ENCODE measurements at places on chromosomes 3 and 15.

- DNase-seq = no peak
Measured at GRCh38 chr3:151638555-151639417, 94.9 kb upstream of the AADACL2 start.

DNA sequence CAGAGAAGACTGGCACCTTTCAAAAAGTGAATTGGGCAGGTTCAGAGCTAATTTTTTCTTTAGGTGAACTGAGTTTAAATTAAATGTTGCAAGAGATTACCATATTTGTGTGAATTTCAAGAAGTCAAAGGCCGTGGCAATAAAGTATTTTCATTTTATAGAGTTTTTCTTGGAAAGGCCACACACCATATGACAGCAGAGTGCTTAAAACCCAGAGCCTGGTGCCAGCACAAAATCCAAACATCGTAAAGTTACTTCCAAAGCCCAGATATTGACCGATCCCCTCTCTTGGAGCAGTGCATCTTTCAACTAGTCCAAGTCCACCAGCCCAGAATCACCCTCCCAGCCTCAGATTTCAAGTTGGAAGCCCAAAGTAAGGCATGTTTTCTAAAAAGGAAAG lies 164.5 kb downstream of the VGLL4 start:
- no peak for DNase-seq

DNA sequence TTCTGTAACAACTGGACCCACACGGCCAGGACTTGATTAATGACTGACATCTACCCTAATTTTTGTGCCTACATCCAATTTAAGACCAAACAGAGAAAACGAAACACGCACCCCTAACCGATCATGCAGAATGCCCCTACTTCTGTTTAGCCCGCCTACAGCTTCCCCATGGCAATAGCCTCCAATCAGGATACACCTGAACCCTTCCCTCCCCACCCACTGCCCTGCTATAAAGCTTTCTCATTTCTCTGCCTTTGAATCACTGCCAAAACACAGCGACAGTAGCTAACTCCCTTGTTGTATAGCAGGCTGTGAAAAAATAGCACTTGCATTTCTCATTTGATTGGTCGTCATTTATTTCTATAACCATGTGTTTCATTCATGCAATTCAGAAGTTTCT lies 45.2 kb upstream of the DPPA4 start:
- DNase-seq = no peak

DNA sequence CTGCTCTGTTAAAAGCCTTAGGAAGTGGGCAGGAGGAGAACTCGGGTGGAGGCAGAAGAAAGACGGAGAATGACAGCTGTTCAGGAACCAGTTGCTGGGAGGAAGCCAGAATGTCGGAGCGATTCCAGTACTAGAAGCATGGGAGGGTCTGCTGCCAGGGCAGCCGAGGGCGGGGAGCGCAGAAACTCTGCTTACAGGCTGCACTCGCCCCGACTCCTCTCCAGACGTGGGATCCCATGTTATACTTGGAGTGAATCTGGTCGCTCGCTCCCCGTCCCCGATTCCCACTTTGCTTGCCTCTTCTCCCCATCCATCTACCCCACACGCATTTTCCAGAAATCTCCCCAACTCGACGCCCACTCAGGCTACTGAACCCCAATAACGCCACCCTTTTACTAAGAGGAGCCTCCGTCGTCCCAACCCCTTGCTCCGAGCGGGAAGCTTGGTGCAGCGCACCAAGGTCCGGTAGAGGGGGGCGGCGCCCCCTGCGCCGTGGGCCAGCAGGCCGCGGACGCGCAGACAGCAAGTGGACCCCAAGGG lies 665 bp downstream of the GATM start:
- no peak for DNase-seq

- DNase-seq = no peak
Measured at GRCh38 chr3:124057420-124057819, 65.5 kb upstream of the ROPN1 start.

- DNase-seq = no peak
Measured at GRCh38 chr15:101087172-101087769, 164.6 kb downstream of the CHSY1 start.

DNA sequence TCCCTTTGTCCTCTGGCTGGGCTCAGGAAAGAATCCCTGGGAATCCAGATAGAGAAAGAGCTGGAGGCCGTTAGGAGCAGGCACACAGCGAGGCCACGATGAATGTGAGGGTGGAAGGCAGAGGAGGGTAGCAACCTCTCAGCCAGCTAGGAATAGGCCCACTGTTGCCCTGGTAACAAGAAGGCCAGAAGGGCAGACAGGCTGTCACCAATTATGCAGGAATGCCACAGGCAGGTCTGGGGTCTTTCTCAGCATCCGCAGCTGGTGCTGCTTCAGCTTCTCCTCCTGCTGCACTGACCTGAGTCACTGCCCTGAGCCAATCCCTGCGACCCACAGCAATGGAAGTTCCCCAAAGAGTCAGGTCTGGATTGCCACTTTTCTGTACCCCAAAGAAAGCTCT lies 62.8 kb upstream of the C3orf80 start:
- no peak for DNase-seq

DNA sequence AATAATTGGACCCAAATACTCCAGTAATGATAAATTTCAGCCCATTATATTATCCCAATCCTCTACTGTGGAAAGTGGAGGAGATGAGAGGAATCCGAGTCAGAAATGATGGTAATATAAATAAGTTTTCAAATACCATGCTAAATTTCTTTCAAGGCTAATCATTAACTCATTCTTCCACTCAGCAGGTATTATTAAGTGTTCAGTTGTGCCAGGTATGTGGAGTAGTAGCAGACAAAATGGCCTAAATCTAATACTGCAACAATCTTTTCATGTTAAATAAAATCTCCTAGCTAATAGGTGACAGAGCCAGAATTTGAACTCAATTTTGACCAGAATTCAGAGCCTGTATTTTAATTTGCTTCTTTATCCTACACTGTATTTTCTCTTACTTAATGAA lies 538.6 kb upstream of the ROBO2 start:
- no peak for DNase-seq

- DNase-seq = no peak
Measured at GRCh38 chr15:78139578-78139977, 8.3 kb upstream of the CIB2 start.

DNA sequence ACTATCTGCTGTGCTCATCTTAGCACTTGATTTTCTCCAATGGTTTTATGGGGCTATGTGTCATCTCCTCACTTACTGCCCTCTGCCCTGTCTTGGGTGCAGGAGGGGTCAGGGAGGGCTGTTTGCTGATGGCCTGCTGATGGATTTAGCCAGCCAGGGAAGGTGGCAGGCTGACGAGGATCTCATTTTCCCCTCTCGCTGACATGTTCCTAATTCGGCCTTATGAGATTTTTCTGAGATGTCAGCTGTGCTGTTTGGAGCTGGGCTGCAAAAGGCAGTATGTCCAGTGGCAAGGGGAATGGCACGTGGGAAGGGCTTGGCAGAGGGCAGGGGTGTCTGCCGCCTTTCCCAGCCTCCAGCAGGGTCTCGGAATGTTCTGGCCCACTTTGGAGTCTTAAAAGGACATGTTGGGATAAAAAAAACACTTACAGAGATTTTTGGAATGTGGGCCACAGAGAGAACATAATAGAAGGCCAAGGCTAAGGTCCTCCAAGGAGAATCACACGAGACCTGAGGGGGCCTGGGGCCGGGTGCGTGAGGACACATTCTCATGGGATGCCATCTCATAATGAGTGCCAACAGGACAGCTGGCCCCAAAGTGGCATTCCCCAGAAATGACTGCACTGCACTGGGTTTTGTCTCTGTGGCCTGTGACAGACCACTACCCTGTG lies 303.8 kb downstream of the TLE3 start:
- DNase-seq = no peak

GRCh38 chr15:37260255-37260654 lies 159.9 kb upstream of the MEIS2 start:
- no peak for DNase-seq

- DNase-seq = no peak
Measured at GRCh38 chr3:33196538-33196937, 22.1 kb downstream of the SUSD5 start.

DNA sequence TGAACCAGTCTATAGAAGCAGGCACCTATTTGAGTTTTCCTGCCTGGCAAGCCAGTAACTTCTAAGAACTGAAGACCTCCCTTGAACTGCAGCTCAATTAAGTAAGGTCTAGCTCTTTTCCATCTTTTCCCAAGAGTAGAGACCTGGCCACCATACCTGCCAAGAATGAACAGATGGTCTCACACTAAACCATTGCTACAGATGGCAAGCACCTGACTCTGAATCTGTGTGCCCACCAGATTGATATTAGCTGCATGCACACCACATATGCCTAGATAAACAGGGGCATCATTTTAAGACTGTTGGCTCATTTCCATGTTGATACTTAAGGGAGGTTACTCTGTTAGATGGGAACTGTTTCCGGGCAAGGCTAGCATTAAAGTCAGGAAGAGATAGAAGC lies 34.8 kb upstream of the GSK3B start:
- no peak for DNase-seq

DNA sequence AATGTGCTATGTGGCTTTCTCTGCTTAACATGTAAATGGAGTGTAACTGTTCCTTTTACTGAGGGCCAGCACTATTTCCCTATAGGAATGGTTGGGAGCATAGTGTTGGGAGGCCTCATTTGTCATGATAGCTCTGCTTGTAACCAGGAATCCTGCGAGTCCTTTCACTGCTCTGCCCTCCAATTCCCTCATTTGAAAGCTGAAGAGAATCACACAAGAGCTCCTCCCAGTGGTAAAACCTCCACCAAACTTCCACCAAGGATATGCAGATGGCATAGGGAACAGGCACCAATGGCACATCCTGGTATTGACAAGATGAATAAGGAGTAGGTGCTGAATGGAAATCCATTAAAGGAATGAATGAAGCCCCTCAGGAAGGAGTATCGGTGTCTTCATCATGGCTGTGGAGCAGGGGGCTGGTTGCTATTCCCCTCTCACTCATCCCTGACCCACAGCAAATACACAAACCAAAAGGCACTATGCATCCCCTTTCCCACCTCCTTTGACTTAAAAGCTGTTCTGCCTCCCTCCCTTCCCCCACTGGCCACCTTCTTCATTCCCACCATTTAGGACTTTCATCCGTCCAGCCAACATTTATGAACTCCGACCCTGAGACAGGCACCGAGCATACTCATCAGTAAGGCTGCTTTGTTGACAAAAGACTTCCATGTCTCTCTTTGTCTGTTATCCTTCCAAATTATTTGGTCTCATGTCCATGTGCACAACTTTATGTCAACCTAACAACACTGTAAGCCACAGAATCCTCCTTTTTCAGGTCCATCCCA lies 560.8 kb downstream of the FOXP1 start:
- DNase-seq = no peak

DNA sequence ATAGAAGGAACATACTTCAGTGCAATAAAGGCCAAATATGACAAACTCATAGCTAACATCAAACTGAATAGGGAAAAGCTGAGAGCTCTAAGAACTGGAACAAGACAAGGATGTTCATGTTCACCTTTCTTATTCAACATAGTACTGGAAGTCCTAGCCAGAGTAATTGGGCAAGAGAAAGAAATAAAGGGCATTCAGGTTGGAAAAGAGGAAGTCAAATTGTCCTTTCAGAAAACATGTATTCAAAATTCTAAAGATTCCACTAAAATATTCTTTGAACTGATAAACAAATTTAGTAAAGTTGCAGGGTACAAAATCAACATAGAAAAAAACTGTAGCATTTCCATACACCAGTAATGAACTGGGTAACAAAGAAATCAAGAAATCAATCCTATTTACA lies 12.2 kb upstream of the ZNF197 start:
- no peak for DNase-seq

DNA sequence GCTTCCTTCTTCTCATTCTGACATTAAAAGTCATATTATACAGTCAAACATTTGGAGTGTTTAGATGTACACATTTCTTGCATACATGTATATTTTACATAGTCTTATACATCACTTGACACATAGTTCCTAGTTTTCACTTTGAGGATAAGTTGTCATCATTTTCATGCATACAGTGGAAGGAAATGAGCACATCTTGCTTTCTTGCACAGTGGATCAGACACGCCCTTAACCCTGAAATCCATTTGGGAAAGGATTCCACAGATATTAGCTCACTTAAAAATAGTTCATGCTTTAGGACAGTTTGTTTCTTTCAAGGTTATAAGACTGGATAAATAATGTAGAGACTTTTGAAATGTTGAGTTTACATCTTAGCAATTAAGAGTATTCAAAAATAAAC lies 148.6 kb upstream of the MME start:
- no peak for DNase-seq

GRCh38 chr3:181808053-181808452 lies 96.3 kb downstream of the SOX2 start:
- DNase-seq = no peak

- peak; percentile 56 for DNase-seq
Measured at GRCh38 chr3:134799393-134799792, 4.3 kb downstream of the EPHB1 start.

- no peak for DNase-seq
Measured at GRCh38 chr3:39426312-39426711, 19.8 kb downstream of the RPSA start.

GRCh38 chr3:182063742-182064141 lies 352.0 kb downstream of the SOX2 start:
- no peak for DNase-seq

DNA sequence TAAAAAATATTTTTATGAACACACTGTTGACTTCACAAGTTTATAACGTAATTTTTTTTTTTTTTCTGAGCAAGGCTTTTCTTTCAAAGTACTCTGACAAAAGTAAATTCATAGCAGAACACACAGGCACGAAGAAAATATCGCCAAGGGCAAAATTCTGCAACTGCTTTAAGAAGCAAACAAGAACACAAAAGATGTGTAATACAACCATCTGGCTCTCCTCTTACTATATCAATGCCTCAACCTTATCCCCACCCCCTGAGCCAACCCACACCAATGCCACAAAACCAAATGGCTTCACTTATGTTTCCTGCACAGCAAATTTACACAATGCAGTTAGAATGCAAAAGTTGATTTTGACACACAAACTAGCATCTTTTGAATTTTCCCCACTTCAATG lies 274.2 kb downstream of the FOXP1 start:
- DNase-seq = no peak

GRCh38 chr15:100464256-100464655 lies 64.5 kb downstream of the CERS3 start:
- DNase-seq = no peak

DNA sequence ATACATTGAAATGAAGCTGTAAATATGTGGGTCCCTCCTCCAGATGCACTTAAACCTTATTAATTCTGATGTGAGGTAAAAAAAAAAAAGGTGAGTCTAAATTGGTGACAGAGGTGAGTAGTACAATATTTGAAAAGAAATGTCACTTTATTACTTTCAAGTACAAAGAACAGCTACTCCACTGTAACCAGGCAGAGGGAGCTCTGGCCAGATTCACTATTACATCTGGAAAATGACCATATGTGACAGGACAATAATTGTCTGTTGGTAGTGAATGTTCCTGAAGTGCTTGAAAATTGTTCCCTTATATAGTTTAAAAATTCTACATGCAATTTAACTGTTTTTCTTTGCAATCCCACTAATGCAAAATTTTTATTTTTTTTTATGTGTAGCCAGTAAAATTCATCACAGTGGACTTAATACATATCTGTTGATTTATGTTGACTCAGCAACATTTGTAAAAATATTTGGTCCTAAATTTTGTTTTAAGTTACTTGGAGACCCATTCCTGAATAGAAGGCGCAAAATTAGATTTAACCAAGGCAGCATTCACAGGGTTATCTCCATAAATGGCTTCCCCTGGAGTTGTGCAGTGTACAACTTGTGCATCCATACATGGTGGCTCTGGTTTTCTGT lies 231.9 kb upstream of the TBC1D5 start:
- no peak for DNase-seq

- no peak for DNase-seq
Measured at GRCh38 chr3:46214751-46215352, 6.7 kb upstream of the CCR1 start.

GRCh38 chr15:65633752-65634151 lies 12.0 kb downstream of the SLC24A1 start:
- DNase-seq = no peak

GRCh38 chr3:13790376-13791197 lies 89.3 kb downstream of the WNT7A start:
- no peak for DNase-seq
